Heart right ventricle (tissue), 16 donors: ENCODE measurements at places on chromosomes 1 and 21. TPM values are rescaled to one million over a fixed set of nuclear protein-coding genes. Genes with fewer than 3 reads are reported as not detected.

Gene ALX3
- total RNA-seq, result not detected

Gene DIO1
- total RNA-seq, result not detected

Gene KISS1
- total RNA-seq, result not detected

Gene THEMIS2
- 29.3 TPM for total RNA-seq

Gene CD1B
- total RNA-seq, result not detected

Gene S100A7
- not detected for total RNA-seq

GRCh38 chr21:38804789-38805327 lies 871 bp upstream of the ETS2 start:
- H3K4me1 ChIP-seq, result peaks cover 15% of the 10 kb centered on the region
- DNase-seq, result peak; percentile 83
- peak overlapping the region; percentile 99 for H3K27ac ChIP-seq
- no peaks in the 10 kb centered on the region for H3K27me3 ChIP-seq

- H3K4me3 ChIP-seq, result no peak overlapping the region
- H3K4me1 ChIP-seq, result peaks cover 12% of the 10 kb centered on the region
- H3K27ac ChIP-seq, result no peak overlapping the region
- H3K36me3 ChIP-seq, result no peaks in the 10 kb centered on the region
- no peak for DNase-seq
These were observed 75.6 kb downstream of the MEGF6 start for GRCh38 chr1:3535732-3536131.

DNA sequence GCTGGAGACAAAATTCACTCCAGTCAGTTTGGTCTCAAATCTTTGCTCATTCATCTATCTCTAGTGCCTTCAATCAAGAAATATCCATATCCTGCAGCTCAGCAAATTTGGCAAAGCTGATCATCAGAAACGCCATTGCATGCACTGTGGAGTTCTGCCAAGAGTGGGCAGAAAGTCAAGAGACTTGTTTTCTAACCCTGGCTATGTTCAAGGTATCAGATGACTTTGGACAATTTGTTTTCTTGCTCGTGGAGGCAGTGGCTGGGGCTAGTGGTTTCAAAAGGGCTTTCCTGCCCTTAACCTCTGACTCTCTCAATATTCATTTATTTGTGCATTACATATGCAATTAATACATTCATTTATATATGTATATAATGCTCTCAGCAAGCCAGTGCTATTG lies 12.8 kb upstream of the LRRC52 start:
- H3K36me3 ChIP-seq, result no peaks in the 10 kb centered on the region
- H3K27me3 ChIP-seq, result no peaks in the 10 kb centered on the region
- no peak overlapping the region for H3K4me3 ChIP-seq
- H3K4me1 ChIP-seq, result no peaks in the 10 kb centered on the region
- peak; percentile 66 for DNase-seq

- H3K27ac ChIP-seq, result no peak overlapping the region
- H3K36me3 ChIP-seq, result peaks cover 26% of the 10 kb centered on the region
- no peak overlapping the region for H3K4me3 ChIP-seq
- no peaks in the 10 kb centered on the region for H3K27me3 ChIP-seq
- no peak for DNase-seq
These were observed 254.8 kb downstream of the PBX1 start for GRCh38 chr1:164813776-164814175.

DNA sequence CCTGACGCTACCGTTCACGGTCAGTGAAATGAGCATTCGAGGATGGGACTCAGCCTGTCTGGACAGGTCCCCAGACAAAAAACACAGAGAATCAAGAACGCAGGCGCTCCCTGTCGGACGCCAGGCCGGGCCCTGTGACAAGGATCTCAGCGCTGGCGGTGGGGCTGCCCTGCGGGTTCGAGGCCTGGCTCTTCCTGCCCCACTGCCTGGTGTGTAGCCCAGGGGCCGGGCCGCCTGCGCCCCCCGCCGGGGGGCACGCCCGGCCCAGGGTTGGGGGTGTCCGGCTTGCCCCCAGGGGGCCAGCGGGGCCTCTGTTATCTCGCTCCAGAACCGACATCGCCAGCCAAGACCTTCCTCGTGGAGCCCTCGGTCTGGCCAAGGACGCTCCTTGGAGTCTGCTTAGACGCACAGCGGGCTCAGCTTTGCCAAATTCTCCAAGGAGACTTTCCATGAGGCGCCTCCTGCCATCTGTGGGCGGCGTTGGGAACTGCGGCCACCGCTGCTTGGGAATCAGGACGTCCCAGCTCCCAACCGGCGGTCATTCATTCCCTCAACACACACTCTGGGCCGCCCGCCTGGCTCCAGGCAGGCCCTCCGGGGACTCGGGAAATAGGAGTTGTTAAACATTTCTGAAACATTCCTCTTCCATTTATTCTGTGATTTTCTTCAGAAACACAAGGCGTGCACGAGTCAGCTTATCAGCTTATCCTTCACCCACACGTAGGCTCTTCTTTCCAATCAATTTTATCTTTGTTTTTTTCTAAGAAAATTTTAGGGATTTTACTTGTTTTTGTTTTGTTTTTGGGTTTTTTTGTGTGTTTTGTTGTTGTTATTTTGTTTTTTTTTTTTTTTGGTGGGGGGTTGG lies 11.3 kb upstream of the RIPK4 start:
- H3K36me3 ChIP-seq, result no peaks in the 10 kb centered on the region
- H3K27ac ChIP-seq, result no peak overlapping the region
- H3K4me1 ChIP-seq, result peaks cover 8% of the 10 kb centered on the region
- DNase-seq, result peak; percentile 84
- H3K4me3 ChIP-seq, result no peak overlapping the region

DNA sequence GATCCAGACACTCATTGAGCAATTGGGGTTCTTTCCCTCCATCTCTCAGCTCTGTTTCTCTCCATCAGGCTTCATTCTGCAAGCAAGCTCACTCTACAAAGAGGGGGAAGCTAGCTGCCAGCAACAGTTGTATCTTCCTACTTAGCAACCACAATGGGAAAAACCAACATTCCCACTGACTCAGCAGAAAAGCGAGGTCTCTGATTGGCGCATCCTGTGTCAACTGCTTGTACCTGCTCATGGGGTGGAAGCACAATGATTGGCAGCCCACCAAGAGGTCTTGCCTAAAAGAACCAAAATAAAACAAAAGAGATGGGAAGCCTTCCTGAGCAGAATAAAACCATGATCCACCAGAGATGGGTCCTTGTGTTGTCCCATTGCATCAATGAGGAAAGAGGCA lies 4.0 kb upstream of the CDA start:
- no peaks in the 10 kb centered on the region for H3K36me3 ChIP-seq
- H3K27me3 ChIP-seq, result peaks cover 27% of the 10 kb centered on the region
- H3K4me1 ChIP-seq, result peaks cover 12% of the 10 kb centered on the region
- DNase-seq, result no peak
- H3K4me3 ChIP-seq, result no peak overlapping the region

GRCh38 chr1:89794406-89794805 lies 26.4 kb upstream of the LRRC8D start:
- no peaks in the 10 kb centered on the region for H3K4me1 ChIP-seq
- no peak for DNase-seq
- no peaks in the 10 kb centered on the region for H3K27me3 ChIP-seq
- no peak overlapping the region for H3K27ac ChIP-seq

DNA sequence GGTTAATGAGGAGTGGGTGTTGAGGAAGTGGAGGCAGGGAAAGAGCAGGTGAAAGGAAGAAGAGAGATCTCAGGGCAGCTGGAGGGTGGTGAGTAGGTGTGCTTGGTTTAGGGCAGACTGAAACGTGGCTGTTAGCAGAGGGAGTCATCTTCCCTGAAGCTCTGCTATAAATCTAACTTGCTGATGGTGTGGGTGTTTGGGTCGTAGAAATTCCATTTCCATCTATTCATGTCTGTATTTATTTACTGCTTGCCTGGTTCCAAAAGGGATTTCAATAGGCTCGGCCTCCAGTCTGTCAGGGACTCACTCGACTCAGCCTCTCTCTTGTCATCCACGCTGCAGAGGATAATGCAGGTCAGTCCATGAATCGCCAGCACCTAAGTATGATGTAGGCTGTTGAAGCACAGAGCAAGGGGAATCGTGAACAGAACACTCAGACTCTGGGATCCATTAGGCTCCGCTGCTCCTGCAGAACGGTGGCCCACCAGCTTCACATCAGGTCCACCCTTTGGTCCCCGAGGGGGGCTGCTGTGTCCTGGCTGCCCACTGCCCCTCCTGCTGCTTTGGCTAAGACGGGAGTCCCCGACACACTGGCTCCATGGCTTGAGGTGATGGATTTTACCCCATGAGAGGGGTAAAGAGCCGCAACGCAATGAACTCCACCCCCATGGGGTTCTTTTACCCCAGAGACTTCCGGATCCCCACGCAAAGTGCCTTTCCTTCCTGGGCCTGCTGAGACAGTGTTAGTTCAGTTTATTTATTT lies 156.2 kb downstream of the RHOU start:
- no peak overlapping the region for H3K27ac ChIP-seq
- no peaks in the 10 kb centered on the region for H3K4me1 ChIP-seq
- no peak for DNase-seq
- H3K36me3 ChIP-seq, result no peaks in the 10 kb centered on the region

DNA sequence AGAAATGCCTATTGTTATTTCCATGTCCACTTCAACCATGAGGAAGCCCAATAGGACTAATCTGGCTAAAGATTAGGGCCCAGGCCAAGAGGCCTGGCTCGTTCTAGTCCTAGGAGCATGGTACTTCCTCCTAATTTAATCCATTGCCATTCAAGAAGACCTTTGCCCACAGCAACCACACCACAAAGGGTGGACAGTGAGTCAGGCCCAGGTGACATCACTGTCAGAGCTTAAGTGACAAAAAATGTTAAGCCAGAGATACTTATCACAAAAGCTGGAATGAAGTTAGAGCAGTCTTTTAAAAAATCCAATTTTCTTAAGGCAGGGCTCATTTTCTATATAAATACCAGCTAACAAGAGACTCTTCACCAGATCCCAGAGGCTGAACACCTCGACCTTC lies at the start of gene SPRR3:
Gene SPRR3, plus strand, starts transcription at position 368 of the 400 bp plus-strand sequence. CDS start 1,272 bp downstream, outside the sequence.
- no peaks in the 10 kb centered on the region for H3K36me3 ChIP-seq
- H3K27me3 ChIP-seq, result no peaks in the 10 kb centered on the region
- DNase-seq, result no peak
- no peaks in the 10 kb centered on the region for H3K4me1 ChIP-seq
- H3K27ac ChIP-seq, result no peak within 1 kb of the TSS
- no peak within 1 kb of the TSS for H3K4me3 ChIP-seq

GRCh38 chr1:32868085-32868484 lies 2.6 kb downstream of the FNDC5 start:
- no peak overlapping the region for H3K27ac ChIP-seq
- no peaks in the 10 kb centered on the region for H3K27me3 ChIP-seq
- no peak overlapping the region for H3K4me3 ChIP-seq
- peaks cover 10% of the 10 kb centered on the region for H3K36me3 ChIP-seq

- DNase-seq, result no peak
- H3K36me3 ChIP-seq, result no peaks in the 10 kb centered on the region
- no peak overlapping the region for H3K4me3 ChIP-seq
- no peak overlapping the region for H3K27ac ChIP-seq
These were observed 146.6 kb downstream of the PGBD5 start for GRCh38 chr1:230279583-230279945.

DNA sequence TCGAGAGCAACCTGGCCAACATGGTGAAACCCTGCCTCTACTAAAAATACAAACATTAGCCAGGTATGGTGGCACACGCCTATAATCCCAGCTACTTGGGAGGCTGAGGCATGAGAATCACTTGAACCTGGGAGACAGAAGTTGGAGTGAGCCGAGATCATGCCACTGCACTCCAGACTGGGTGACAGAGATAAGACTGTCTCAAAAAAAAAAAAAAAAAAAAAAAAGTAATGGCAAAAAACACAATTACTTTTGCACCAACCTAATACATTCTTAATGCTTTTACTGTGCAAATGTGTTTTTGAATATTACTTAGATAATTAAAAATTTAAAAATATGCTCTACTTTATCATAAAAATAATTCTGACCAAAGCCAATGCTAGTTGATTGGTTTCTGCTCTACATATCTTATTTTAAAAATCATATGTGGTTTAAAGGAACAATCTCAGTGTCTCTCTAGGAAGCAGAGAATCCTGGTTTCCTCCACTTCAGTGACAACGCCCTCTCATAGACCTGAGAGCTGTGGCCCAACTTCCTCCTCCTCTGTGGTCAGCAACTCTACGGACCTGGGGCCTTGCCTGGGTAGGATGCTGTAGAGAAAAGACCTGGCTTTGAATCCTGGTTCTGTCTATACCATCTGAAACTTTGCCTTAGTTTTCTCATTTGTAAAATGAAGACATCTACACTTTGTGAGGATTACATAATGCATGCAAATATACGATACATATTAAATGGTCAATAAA lies 64.7 kb downstream of the TGFBR3 start:
- H3K27ac ChIP-seq, result no peak overlapping the region
- H3K4me3 ChIP-seq, result no peak overlapping the region
- H3K4me1 ChIP-seq, result peaks cover 39% of the 10 kb centered on the region
- DNase-seq, result no peak
- H3K27me3 ChIP-seq, result no peaks in the 10 kb centered on the region

- H3K4me3 ChIP-seq, result peak overlapping the region; percentile 49
- H3K27ac ChIP-seq, result no peak overlapping the region
- DNase-seq, result no peak
- H3K27me3 ChIP-seq, result peaks cover 60% of the 10 kb centered on the region
- peaks cover 21% of the 10 kb centered on the region for H3K4me1 ChIP-seq
These were observed 66.6 kb downstream of the SYT2 start for GRCh38 chr1:202643397-202644218.

GRCh38 chr1:92690212-92690906 lies 94.5 kb downstream of the EVI5 start:
- no peaks in the 10 kb centered on the region for H3K36me3 ChIP-seq
- H3K4me3 ChIP-seq, result no peak overlapping the region
- no peaks in the 10 kb centered on the region for H3K27me3 ChIP-seq
- no peak for DNase-seq

DNA sequence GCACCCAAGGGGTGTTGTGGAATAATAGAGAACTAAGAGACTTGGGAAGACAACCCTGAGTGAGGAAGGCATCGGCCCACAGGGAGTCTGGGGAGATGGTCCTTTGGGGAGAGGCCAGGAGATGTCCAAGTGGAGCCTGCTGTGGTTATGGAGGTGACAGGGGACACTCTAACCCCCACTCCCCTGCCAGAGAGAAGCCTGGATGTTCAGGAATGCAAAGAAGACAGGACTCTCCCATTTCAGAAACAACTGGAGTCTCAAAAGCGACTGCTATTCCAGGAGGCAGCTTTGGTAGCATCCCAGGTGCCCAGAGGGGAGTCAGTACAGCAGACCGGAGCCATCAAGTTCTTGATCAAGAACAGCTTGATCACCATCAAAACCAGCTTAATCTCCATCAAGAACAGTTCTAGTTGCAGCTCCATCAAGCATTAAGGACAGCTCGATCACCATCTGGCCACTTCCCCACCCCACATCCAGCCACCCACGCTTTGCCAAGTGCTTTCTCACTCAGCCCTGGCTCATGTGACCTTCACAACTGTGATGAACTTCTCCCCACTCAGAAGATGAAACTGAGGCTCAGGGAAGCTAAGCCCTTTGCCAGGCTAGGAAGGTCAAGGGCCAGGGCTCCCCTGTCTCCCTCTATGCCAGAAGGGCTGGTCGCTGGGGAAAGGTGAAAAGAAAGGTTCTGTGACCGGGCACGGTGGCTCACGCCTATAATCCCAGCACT lies 743 bp downstream of the CD52 start:
- H3K4me3 ChIP-seq, result peak overlapping the region; percentile 59
- no peak for DNase-seq
- H3K27me3 ChIP-seq, result no peaks in the 10 kb centered on the region
- peak overlapping the region; percentile 67 for H3K27ac ChIP-seq

GRCh38 chr1:29713857-29714256 lies 477.5 kb downstream of the PTPRU start:
- H3K27me3 ChIP-seq, result peaks cover 5% of the 10 kb centered on the region
- H3K36me3 ChIP-seq, result no peaks in the 10 kb centered on the region
- H3K27ac ChIP-seq, result no peak overlapping the region
- no peaks in the 10 kb centered on the region for H3K4me1 ChIP-seq
- H3K4me3 ChIP-seq, result no peak overlapping the region

GRCh38 chr1:188023206-188023605 lies 1194.5 kb downstream of the PLA2G4A start:
- H3K27ac ChIP-seq, result no peak overlapping the region
- H3K4me1 ChIP-seq, result no peaks in the 10 kb centered on the region
- no peak overlapping the region for H3K4me3 ChIP-seq
- DNase-seq, result no peak
- no peaks in the 10 kb centered on the region for H3K27me3 ChIP-seq
